ENCODE measurements at places on chromosomes 3 and 15.
A peak's percentile ranks its signal among the peaks of the same experiment; 100 is the strongest.

DNA sequence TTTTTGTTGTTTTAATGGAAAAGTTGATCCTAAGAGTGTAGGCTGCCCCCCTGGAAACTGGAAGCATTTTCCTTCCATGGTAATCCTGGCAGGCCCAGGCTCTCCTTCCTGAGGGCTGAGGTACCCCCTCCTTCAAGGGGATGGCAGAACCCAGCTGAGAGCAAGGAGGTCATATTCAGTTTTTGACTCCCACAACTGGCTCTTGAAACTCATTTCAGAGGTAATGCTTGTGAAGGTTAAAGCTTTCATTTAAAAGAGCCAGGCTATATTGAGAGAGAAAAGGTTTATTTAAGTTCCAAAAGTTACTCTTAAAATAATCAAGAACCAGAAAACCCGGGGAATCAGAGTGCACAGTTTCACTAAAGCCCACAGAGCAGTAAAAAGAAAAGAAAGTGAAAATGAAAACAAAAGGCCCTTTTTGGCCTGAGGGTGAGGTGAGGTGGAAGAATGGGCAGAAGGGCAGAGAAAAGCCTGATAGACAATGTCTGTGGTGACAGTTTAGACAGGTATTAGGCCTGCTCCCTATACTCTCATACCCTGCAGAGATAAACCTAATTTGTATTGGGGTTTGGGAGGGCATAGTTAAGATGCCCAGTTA is 47.0 kb upstream of the RBP1 start:
- no peak for DNase-seq

- no peak for DNase-seq
Observed at GRCh38 chr3:105686278-105686897, 182.4 kb downstream of the CBLB start.

GRCh38 chr15:100309109-100310040 is 32.4 kb downstream of the ADAMTS17 start:
- no peak for DNase-seq

DNA sequence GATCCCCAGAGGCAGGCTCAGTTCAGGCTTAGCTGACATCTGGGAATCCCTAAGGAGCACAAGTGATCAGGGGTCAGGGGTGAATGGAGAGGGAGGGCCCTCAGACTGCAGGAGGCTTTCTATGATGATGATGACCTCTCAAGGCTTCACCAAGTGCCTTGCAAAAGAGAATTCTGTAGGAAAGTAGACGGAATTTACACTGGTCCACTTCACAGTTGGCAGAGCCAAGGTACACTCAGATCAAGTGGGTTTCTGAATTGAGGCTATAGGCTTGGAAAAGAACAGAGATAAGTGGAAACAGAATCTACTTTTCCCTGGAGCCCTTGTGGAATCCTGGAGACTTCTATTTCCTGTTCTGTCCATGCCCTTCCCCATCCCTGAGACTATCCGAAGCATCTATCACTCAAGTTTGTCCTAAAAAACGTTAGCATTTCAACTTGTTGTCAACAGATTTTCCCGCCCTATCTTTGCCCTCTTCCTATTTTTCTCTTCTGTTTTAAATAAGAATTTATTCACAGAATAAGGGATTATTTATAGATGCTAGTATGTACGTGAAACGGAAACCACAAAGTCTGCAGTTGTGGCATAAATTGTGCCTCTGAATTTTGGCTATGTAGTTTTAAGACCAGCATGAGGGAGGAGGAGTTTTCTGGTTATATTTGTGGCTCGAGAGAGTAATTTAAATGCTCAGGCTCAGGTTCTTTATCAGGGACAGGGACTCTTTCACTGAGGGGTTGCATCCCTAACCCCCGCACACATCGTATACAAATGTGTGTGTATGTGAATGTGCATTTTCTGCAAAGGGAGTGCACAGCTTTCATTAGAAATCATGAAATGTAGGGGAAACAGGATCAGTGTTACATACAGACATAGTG is 12.8 kb downstream of the GCSAM start:
- DNase-seq: peak; percentile 35

- no peak for DNase-seq
Observed at GRCh38 chr15:62391641-62392262, 226.7 kb upstream of the C2CD4B start.

DNA sequence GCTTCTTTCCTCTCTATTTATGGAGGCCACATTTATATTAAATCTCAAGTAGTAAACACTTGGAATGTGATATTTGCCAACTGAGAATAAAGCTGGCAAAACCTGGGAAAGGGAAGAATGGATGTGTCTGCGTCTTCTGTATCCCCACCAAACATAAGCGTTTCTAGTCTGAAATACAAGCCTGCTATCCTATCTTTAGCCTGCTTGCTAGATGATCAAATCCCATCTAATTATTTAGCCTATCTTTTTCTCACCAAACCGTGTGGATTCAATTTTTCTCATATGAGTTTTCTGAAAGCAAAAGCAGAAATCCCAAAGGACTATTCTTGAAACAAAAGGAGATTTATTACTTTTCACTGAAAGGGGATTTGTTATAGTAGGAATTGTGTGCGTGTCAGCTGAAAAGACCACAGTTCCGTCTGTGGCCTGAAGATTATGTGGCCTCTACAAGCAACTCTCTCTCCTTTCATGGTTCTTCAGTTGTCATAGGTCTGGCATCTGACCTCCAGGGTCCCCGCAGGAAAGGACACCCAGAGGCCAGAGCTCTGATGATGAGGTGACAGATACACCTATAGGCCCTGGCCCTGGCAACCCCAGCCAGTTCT is 266.0 kb upstream of the MCTP2 start:
- no peak for DNase-seq

GRCh38 chr3:19384868-19385267 is 236.6 kb downstream of the KCNH8 start:
- no peak for DNase-seq

DNA sequence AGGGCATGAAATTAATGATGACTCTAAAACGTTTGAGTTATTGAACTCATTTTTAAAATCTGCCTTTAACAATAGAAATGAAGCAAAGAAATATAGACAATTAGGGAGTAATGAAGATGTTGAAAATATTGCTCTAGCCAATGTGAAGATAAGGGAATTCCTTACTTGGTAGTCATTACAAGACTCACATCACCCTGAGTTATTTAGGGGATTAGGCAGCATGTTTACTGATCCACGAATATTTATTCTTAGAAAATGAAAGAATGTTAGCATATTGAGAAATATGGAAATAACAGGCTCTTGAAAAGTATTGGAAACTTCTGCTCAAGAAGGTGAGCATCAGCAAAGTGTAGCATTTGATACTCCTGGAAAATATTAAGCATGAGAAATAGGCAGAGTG is 398.1 kb upstream of the ARPP21 start:
- DNase-seq: no peak

DNA sequence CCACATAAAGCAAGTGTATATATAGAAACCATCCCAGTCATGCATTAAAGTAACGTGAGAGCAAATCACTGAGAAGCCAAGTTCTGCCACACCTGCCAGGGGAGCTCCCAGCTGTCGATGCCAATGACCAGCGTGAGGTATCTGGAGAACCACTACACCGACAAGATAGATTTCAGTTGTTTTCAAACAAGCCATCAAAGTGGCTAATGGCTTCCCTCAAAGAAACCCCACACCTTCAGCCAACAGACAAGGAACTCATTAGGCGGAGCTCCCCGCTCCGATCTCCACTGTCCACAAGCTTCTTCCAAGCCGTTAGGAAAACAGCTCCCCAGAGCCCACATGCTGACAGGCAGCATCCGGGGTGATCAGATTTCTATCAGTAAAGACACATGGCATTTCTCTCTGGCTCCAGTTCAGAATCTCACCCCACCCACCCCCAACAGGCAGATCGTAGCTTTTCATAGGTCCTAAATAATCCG is 54.2 kb upstream of the SPATA12 start:
- DNase-seq: peak; percentile 16

DNA sequence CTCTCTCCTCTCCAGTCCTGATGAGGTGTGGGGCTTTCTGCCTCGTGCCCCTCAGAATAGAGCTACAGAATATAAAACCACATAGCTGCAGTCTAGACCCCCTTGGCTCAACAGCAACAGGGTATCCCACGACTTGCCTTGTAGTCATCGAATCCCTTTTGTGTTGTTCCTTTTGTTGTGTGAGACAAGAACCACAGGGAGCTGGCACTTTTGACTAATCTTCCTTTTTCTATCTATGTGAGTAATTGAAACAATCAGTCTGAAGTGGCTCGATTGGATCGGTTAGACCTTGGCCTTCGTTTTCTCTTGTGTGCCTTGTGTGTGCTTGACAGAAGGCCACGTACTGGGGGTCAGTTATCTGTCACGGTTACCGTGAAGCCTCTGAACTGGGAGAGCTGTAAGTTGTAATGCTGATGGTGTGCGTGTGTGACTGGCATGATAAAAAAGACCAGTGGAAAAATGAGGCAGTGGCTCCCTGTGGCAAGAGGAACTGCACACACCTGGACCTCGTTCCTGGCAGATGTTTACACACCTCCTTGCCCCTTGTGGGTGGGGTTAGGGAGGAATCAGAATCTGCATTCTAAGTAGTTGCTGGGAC is 23.2 kb upstream of the IQCF6 start:
- DNase-seq: no peak

- DNase-seq: no peak
Observed at GRCh38 chr15:82922737-82923136, 29.8 kb downstream of the HOMER2 start.

- DNase-seq: peak; percentile 7
Observed at GRCh38 chr3:131082871-131083863, 56.5 kb downstream of the NEK11 start.

- no peak for DNase-seq
Observed at GRCh38 chr15:39106950-39107349, 473.9 kb upstream of the THBS1 start.

- DNase-seq: peak; percentile 42
Observed at GRCh38 chr3:71926262-71926600, 141.3 kb upstream of the PROK2 start.

- no peak for DNase-seq
Observed at GRCh38 chr3:49119439-49119838, 1.2 kb downstream of the USP19 start.

All from NCI-H2029 treated with DMSO at 0.1 percent for 48 hours (cell line).